ENCODE measurements at places on chromosomes 16 and 17.
A peak's percentile ranks its signal among the peaks of the same experiment; 100 is the strongest.

GRCh38 chr17:51765282-51766135 lies 393.0 kb downstream of the CA10 start:
- no peak for DNase-seq

DNA sequence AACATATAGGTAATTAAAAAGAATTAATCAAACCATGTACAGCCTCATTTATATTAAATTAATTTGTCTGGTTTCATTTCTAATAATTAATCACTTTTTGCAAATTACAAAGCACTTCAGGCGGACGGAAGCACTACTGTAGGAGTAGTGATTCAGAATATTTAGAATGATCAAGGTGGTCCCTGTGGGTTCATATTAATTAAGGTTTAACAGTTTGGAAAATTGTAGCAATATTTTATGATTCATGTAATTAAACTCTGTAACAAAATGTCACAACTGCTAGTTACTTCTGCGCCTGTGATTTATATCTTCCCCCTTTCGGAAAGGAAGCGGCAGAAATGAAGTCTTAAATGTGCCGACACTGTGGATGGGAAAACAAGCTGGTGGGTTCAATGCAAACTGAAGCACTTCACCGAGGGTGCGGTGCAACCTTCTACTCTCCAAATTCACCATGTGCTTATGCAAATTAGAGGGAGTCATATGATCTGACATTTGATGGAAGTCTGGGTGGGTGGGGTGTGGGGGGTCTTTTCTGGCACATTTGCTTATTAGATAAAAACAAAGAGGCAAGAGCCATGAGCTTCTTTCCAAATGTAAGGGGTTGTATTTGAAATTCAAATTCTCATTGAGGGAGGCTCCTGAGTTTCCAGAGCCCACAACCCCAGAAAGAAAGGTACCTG lies 679.4 kb downstream of the TOX3 start:
- no peak for DNase-seq

DNA sequence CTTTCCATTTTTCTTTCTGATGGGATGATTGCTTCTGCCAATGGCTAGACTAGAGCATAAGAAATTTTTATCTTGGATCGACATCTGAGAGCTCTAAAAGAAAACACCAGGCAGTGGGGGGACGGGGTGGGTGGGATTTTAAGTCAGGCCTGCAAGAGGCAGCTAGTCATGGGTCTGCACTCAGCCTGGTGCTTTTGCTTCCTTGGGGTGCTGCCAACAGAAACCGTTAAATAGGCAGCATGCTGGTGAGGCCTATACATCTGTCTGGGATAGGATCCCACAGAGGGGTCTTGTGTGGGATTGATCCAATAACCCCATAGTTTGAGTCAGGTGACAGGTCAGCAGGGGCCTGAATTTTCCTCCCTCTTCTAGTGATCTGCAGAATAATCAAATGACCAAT lies 26.9 kb downstream of the ZNRF1 start:
- DNase-seq = no peak

- DNase-seq = no peak
These were observed 12.8 kb downstream of the SMIM5 start for GRCh38 chr17:75645889-75646637.

GRCh38 chr16:3868556-3868955 lies 12.0 kb downstream of the CREBBP start:
- DNase-seq = no peak

DNA sequence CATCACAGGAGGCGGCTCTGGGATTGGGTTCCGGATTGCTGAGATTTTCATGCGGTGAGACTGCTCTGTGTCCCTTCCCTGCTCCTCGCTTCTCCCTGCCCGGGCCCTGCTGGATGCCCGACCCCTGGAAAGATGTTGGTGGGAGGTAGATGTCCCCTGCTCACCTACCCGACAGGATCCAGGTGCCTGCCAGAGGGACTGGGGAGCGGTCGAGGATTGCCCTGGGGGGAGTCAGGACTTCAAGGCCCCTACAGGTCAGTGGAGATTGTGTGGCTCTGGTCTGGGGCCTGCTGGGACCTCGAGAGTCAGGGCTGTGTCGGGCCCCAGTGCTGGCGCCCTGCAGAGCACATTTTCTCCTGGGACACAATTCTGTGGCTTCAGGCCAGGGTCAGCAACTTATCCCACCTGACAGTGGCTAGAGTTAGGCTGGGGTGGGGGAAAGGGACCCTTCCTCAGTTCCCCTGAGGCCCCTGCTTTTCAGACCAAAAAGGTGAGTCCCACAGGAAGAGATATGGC lies 3.3 kb downstream of the DECR2 start:
- no peak for DNase-seq

GRCh38 chr17:4676791-4677190 lies 27.1 kb downstream of the PELP1 start:
- DNase-seq = no peak

DNA sequence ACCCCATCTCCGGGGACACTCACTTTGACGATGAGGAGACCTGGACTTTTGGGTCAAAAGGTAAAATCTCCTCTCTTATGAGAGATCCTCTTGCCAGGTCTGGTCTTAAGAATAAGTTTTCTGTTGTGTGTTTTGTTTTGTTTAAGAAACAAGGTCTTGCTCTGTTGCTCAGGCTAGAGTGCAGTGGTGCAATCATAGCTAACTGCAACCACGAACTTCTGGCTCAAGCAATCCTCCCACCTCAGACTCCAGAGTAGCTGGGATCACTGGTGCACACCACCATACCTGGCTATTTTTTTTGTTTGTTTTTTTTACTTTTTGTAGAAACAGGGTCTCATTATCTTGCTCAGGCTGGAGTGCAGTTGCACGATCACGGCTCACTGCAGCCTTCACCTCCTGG lies 4.1 kb downstream of the MMP25 start:
- no peak for DNase-seq

DNA sequence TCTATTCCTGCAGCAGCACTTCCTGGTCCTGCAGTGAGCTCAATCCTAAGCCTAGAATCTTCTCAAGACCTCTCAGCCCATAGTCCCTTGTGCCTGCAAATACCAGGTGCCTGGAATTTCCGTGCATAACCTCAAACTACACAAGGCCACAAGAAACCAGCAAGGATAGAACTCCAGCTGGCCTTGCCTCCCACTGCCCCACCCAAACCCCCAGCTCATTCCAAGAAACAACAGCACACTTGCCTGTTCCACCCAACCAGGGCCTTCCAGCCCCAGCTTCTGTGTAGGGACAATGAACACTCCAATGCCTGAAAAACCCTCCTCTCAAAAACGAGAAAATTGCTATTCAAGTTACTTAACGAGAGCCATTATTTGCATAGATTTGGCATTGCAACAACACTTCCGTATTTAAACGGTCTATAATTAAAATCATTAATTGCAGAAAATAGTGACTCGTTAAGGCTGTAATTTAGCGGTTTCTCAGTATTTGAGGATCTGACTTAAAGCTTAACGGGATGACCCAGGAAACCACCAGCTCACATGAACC lies 147.0 kb downstream of the C16orf78 start:
- DNase-seq = no peak

DNA sequence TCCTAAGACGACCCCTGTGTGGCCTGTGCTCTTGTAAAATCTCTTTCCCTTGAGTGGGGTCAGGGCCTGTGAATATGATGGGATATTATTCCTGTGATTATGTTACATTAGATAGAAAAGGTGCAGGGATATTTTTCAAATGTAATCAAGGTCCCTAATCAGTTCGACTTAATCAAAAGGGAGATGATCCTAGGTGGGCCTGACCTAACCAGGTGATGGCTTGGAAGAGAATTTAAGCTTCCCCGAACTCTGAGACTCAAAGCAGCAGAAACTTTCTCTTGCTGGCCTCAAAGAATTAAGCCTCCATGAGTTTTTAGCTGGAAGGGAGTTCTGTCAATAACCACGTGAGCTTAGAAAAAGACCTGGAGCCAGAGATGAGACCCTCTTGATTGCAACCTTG lies 124.7 kb downstream of the MAF start:
- no peak for DNase-seq

- DNase-seq = no peak
These were observed 132.6 kb upstream of the CACNG5 start for GRCh38 chr17:66702106-66702936.

GRCh38 chr17:44601539-44601938 lies 44.3 kb downstream of the FZD2 start:
- DNase-seq = no peak

DNA sequence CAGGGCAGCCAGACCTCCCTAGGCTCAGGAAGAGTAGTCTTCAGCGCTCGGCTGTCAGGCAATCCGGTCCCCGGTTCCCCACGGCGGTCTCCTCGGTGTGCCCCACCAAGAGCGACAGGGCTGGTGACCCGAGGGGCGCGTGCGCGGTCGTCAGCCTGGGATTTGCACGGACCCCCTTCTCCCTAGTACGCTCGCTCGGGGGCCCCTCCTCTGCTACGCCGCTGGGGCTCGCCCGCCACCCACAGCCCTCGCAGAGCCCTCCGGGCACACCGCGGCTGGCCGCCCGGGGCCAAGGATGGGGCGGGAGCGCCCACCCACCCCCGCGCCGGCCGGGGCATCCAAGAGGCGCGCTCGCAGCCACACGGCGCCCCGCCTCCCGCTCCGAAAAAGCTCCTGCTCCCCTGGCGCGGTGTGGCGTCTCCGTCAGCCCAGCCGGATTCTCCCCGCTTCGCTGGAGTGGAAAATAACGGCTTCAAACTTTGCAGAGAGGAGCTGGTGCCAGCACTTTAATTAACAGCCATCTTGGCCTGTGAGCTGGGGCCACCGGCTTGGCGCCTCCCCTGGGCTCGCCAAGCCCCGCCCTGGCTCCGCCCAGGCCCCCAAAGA lies 2.1 kb upstream of the C1QL1 start:
- DNase-seq = no peak

DNA sequence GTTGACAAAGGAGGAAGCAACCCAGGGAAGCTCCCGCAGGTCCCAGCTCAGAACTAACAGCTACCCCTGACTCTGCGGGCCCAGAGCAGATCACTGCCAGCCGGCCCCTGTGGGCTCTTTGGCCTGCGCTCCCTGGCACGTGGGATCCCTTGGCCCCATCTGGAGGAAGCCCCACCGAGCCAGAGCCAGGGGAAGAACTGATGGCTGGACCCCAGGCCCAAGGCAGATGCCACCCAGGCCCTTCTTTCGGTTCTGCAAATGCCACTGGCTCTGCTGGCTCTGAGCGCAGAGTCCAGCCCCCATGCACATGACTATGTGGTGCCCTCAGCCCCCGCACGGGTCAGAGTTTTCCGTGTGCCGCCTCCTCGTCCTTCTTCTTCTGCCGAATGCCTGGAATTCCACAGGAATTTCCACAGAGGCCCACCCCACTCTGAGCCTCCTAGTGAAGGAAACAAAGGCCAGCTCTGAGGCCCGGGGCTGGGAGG lies 35.8 kb upstream of the SNN start:
- peak; percentile 57 for DNase-seq

- DNase-seq = no peak
These were observed 173.6 kb downstream of the PRKCA start for GRCh38 chr17:66476014-66476413.

DNA sequence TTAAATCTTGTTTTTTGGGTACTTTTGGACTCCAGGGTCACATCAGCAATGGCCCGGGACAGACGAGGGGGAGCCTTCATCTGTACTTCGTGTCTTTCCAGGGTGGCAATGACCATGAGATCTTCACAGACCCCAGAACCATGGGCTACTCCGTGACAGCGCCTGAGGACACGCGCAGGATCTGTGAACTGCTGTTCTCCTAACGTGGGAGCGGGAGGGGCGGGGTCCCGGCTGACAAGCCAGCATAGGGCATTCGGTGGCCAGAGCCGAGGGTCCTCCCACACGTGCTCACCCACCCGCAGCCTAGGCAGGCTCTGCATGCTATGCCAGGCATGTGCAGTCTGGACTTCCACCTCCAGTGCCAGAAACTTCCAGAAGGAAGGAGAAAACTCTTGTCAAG lies 21.2 kb downstream of the CARHSP1 start:
- DNase-seq = no peak

- DNase-seq = no peak
These were observed 179.5 kb downstream of the NTN1 start for GRCh38 chr17:9200699-9201359.

- no peak for DNase-seq
These were observed 78.8 kb downstream of the IRX3 start for GRCh38 chr16:54207837-54208236.
